ENCODE measurements at places on chromosomes 11 and 22. TPM values are rescaled to one million over a fixed set of nuclear protein-coding genes. Genes with fewer than 3 reads are reported as not detected.

TRPM5 gene
- polyA plus RNA-seq: not detected

- no peak for DNase-seq
Measured at GRCh38 chr11:11349870-11350337, 3.1 kb downstream of the CSNK2A3 start.

DNA sequence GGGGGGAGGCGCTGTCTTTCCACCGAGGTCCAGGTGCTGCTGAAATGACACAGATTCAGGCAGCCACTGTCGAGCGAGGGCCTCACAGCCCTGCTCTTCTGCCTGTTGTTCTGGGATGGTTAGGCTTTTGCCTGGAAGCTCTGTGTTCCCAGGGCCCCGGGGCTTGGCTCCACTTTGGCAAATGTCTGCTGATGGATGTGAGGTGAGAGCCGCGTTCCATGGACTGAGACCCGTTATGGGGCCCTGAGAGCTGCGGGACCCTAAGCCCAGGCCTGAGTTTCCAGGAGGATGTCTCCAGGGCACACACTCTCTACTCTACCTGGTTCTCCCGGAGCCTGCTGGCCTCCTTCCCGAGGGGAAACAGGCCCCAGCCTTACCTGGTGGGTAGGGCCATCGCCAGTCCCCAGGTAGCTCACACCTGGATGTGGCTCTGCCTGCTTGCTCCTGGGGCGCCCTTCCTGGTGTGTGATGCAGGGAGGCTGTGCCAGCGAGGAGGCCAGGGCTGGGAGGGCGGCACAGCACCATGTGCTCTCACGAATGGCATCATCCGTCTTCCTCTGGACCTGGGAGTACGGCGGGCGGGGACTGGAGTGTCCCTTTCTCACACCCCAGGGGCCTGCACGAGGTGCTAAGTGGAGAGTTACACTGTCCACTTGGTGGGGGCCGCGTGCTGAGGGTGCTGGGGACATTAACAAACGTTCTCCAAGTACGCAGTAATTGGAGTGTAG is 435.5 kb downstream of the TBC1D22A start:
- no peak for DNase-seq

DNA sequence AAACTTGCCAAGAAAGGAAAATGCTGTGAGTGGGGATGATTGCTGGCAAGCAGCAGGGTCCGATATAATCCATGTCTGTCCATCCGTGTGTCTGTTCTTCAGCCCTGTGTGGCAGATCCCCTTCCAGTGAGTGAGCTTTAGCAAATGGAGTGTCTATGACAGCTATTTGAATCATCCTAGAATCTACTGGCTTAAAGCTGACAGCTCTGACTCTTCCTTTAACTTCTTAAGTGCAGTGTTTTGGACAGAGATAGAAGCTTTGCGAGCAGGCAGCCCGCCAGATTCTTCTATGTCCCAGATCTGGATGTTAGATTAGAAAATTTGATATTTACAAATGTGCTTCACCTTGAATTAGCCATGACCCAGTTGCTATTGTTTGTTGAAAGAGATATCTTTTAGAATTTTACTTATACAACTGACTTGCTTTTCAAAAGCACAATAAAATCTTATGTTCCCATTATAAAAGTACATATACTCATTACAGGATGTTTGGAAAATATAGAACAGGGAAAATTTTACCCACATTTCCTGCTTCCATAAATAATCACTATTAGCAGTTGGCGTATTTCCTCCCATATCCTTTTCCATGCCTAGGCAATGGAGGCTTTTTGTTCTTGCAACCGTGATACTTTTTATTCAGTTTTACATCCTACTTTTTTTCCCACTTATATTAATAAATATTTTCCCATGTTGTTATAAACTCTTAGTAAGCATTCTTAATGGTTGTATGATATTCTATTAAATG is 124.5 kb downstream of the COMMD9 start:
- DNase-seq: no peak

- DNase-seq: no peak
Measured at GRCh38 chr11:92852229-92852628, 117.2 kb upstream of the MTNR1B start.

Measured in heart right ventricle (tissue), 16 donors.